ENCODE measurements at places on chromosomes 3 and 15.

DNA sequence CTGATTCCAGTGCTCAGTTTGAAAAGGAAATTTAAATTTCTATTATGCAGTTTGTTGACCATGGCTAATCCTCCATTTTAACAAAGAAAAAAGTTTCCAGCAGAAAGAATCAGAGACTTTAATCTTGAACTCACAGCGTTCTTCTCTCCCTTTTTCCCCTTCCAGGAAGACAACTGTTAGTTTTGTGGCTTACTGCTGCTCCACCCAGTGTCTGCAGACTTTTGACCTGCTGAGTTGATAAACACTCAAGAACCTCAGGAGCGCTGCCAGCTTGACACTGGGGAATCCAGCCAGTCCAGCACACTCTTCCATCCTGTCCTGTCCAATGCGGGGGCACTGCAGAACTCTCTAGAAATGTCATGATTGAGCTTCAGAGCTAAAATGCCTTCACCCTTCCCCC lies 134.6 kb downstream of the LRRC28 start:
- no peak for DNase-seq

GRCh38 chr3:35663471-35663870 lies 24.1 kb downstream of the ARPP21 start:
- no peak for DNase-seq

DNA sequence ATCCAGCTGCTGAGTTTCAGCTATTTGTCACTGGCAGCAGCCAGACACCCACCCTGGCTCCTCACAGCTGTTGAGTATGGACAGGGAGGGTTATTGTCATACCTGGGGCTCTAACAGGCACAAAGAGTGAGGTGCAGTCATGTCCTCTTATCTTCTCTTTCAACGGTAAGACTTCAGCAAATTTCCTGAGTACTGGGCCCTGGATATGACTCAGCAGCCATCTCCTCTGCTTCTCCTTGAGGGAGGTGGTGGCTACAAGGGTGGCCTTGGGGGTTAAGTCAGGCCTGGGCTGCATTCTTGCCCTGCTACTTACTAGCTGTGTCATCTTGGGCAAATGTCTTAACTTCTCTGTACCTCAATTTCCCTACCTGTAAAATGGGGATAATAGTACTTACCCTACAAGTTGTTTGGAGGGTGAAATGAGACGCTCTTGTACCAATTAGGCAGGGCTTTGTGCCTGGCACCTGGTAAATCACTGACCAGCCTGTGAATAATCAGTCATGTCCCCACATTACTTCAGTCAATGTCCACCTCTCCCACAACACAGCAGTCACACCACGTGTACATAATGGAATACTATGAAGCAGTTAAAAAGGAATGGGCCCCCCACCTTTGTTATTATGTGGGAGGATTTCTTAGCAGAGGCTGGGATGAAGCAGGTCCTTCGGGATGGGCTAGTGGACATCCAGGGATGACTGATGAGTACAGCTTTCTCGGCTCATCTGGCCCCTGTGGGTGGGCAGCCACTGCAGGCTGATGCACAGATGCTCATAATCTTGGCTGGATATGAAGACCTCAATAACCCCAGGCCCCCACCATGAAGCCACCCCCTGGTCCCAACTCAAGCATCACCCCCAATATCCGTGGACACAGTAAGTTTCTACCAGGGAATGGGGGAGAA lies 528.8 kb downstream of the SHQ1 start:
- no peak for DNase-seq

DNA sequence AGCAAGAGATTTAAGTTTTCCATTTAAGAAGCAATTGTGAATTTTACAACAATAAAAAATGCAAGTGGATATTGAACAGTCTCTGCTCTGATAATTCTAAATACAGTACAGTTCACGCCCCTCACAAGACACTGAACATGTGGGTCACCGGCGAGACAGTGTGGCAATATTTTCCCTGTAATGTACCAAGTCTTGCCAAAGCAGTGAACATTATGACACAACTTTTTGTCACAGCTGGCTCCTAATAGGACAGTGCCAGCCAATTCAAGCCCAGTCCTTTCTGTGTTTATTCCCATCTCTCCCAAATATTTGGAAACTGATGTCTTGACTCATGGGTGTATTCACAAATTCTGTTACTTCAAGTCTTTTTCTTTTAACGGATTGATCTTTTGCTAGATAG lies 62.3 kb downstream of the PPARG start:
- DNase-seq, result peak; percentile 78

- DNase-seq, result peak; percentile 18
These were observed 17.4 kb downstream of the SLC35A5 start for GRCh38 chr3:112579232-112579631.

- peak; percentile 56 for DNase-seq
These were observed 31.8 kb downstream of the GPR171 start for GRCh38 chr3:151171145-151171757.

- DNase-seq, result no peak
These were observed 137.4 kb downstream of the VPS8 start for GRCh38 chr3:184949251-184949965.

- DNase-seq, result peak; percentile 27
These were observed 5.5 kb upstream of the CD200 start for GRCh38 chr3:112327371-112327951.

DNA sequence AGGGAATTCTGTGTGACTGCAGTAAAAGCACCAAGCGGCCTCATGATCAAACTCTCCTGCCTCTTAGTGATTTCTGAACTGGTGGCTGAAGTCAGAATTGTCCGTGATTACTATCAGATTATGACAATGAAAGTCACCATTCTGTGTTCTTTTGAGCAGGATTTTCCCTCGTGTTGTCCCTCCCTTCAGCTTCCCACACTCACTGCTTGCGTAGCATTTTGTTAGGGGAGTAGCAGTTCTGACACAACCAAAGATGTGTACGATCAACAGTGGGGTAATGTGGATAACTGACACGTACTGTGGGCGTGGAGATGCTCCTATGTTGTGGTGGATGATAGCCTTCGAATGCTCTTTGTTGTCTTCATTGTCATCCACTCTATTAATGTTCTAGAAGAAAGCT lies 67.8 kb upstream of the ICE2 start:
- no peak for DNase-seq

- no peak for DNase-seq
These were observed 16.6 kb downstream of the DLG1 start for GRCh38 chr3:197281849-197282248.

DNA sequence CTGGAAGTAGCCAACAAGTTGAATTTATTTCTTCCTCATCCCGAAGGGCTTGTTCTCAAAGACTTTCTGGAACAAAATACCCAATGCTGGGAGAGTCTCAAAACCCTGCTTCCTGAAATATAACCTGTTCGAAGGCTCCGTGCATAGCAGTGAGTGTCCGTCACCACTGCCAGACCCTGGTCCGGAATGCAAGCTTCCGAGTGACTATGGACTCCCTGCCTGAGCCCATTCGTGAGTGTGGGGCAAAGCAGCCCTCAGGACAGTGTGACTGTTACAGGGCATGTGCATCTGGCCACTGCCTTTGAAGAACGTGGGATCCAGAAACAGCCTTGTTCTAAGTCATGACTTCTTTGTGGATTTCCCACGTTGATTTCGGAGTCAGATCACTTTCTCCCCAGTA lies 214.5 kb upstream of the IGF1R start:
- no peak for DNase-seq

DNA sequence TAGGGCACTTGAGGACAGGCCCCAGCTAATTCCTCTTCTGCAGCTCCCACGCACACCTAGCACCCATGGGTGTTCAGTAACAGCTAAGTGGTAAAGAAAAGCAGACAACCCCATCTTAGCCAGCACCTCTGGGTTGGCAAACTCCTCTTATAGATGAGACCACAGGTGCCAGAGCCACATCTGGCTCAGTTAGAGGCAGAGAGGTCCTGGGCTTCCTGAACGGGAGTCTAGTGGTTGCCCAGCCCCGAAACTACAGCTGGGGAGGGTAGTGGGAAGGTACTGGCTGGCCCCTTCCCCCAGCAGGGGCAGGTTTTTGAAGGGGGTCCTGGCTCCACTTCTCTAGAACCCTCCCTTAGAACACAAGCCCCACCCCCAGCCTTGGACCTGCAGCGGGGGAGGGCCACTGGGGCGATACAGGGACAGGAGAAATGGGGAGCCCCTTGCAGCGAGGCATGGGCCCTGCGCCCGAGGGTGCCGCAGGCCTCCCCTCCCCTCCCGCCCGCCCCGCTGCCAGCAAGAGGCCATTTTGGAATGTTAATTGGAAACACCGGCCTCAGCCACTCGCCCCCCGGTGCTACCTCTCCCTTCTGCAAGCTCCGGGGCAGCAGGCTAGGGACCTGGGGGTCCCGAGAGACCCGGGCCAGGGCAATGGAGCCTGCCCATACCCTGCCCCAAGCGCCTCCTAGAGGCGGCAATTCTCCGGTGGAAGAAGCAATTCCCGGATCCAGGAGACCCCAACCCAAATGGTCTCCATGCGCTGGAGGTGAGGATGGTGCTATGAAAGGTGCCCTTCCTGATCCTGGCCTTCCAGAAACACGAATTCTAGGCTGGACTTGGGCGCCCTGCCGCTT lies 1.5 kb downstream of the DUSP7 start:
- DNase-seq, result no peak

DNA sequence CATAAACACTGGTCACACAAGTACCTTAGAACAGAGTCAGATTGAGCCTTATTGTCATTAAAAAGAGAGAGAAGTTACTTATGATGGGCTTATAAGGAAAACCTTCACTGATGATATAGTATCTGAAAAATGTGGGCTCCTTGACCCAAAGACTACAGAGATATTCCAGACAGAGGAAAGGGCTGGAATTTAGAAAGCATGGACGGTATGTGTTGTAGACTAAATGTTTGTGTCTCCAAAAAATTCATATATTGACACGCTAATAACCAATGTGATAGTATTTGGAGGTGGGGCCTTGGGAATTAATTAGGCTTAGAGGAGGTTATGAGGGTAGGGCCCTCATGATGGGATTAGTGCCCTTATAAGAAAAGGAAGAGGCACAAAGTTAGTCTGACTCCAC lies 61.0 kb upstream of the DAZL start:
- DNase-seq, result no peak

GRCh38 chr3:58537412-58538301 lies 667 bp upstream of the ACOX2 start:
- DNase-seq, result no peak

DNA sequence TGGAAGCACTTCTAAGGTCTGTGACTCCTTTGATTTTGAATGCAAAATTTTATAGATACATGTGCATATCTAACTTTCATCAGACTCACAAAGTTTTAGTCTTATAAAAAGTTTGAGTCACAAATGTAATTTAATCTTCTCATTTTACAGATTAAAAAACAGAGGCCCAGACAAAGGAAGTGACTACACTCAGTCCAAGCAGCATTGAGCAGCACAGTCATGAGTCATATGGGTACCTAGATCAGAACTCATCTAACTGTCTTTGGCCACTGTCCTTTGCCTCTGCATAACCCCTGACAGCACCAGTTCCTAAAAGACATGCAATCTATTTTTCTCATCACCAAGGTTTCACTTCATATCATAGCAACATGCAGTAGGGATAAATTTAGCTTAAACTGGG lies 210.7 kb upstream of the KCNH8 start:
- no peak for DNase-seq

- DNase-seq, result no peak
These were observed 130.9 kb upstream of the TP63 start for GRCh38 chr3:189500299-189500698.

DNA sequence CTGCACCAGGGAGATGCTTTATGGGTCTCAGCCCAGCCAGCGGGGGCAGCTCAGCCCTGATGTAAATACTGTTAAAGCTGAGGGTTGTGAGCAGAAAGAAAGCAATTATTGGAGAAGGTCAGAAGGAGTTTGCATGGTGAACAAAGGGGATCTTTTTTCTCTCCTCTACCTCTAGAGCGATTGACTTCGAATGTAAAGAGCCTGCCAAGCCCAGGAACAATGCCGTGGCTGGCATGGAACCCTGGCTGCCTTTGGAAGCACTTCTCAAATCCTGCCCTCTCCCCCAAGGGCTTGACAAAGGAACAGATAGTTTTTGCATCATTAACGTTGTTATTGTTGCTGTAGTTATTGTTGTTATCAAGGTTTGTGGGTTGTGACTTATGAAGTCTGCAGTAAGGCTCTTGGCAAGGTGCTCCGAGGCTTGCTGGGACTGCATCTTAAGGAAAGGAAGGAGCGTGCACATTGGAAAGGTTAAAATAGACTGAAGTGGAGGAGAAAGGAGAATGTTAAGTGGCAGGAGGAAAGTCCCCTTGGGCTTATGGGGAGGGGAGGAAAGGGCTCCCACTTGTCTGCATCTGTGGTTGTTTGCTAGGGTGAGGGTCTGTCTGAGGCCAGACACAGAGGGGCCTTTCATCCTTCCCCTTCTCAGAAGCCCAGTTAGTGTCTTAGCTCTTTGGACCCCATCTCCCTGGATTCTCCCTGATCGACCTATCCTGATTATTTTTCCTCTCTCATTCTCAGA lies 16.7 kb downstream of the PDIA5 start:
- DNase-seq, result no peak

- DNase-seq, result no peak
These were observed 483 bp downstream of the EHD4 start for GRCh38 chr15:41971895-41972252.

DNA sequence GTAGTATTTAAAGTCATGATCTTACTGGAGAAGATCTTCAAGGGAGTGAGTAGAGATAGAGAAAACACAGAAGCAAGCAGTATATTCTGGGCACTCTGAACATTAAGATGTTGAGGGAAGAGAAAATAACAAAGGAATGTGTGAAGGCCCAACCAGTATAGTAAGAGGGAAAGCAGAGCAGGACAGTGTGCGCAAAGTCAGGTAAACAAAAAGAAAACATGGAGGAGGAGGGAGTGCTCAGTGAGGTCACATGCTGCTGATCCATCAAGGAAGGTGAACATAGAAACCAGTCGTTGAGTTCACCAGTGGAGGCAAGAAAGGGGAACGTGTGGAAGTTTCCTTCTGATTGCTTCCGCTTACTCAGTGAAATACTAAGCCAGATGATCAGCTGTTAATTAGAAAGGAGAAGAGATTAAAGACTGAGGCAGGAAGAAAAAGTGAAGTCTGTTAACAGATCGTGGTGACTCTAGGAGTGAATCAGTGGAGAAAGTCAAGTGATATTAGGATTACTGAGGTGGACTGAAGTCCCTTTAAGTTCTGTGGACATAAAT lies 47.2 kb downstream of the OPA1 start:
- no peak for DNase-seq

- peak; percentile 20 for DNase-seq
These were observed 507.6 kb downstream of the FHIT start for GRCh38 chr3:60743631-60744164.

DNA sequence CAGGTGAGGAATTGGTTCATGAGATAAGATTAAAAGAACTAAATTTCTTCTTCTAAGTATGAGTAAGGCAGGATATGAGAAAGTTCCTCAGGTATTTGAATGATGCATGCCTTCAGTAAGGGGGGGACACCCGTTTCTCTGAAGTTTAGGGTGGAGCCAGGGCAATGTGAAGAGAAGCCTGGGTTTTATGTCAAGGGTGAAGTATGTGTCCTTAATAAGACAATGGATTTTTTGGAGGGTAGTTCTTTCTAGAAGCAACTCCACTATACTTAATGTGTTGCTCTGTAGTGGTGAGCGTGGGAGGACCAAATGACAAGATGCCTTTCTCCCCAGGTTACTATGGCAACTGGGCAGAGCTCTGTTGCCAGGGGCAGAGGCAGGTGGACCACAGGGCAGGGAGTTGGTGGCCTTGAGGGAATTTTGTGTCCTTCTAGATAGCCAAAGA lies 44.0 kb downstream of the PHLDB2 start:
- no peak for DNase-seq

- DNase-seq, result no peak
These were observed 56.1 kb upstream of the PLXNA1 start for GRCh38 chr3:126926684-126927400.
